SK-N-MC (cell line): ENCODE measurements at places on chromosomes 7 and 10.

GRCh38 chr7:47085491-47086275, 496.2 kb downstream of the TNS3 start:
- DNase-seq, result no peak

DNA sequence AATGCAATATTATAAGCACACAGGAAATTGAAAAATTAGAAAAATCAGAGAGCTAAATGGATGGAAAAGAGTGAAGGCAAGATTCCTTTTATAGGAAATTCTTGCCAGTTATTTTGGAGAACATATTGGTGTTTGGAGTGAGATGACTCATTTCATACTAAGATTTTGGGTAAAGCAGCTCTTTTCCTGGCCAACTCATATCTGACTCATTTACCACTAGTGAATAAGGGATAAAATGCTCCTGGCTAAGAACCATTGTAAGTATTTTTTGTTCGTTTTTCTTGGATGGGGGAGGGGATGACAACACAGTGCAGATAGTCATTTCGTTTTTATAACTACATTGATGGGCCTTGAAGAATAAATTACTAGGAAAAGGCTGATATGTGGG, 139.3 kb downstream of the TWIST1 start:
- no peak for DNase-seq

DNA sequence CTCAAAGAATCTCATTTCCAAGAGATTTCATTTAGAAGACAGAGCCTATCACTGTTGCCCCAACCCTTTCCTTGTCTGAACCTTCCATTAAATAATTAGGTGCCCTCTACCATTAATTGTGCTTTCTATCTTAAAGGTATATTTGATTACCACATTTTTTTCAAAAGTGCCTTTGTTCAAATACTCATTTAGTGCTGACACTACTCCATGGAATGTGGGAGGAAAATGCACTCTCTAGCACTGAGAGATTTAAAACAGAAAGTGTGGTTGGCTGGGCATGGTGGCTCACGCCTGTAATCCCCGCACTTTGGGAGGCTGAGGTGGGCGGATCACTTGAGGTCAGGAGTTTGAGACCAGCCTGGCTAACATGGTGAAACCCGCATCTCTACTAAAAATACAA, 119.8 kb downstream of the CACNA2D1 start:
- DNase-seq, result no peak

DNA sequence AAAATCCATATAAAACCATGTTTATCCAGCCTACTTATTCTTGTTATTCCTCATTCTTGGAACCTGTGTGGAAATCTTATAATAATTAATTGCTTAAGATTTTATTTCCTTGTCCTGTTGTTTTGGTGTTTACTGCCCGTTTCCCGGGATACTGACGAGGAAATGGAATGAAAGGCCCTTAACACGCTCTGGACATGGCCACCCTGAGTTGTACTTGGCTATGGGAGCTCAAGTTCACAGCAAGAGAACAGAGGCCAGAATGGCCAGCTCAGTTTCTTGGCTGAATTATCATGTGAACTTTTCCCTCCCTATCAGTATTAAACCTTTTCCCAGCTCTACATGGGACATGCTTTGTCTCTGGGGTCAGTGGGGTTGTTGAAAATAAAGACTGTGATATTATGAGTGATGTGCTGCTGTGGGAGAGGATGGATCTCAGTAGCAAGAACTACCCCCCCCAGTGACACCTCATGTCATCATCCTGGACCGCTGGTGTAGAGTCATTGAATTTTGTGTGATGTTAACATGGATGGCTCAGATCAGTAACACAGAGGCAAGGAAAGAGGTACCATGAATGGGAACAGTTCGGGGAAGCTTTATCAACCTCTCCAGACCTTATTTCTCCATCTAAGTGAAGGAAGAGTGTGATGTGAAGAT, 87.0 kb upstream of the IGFBP3 start:
- DNase-seq, result no peak

- DNase-seq, result no peak
Measured at GRCh38 chr10:75428434-75429158, 2.8 kb upstream of the LRMDA start.

DNA sequence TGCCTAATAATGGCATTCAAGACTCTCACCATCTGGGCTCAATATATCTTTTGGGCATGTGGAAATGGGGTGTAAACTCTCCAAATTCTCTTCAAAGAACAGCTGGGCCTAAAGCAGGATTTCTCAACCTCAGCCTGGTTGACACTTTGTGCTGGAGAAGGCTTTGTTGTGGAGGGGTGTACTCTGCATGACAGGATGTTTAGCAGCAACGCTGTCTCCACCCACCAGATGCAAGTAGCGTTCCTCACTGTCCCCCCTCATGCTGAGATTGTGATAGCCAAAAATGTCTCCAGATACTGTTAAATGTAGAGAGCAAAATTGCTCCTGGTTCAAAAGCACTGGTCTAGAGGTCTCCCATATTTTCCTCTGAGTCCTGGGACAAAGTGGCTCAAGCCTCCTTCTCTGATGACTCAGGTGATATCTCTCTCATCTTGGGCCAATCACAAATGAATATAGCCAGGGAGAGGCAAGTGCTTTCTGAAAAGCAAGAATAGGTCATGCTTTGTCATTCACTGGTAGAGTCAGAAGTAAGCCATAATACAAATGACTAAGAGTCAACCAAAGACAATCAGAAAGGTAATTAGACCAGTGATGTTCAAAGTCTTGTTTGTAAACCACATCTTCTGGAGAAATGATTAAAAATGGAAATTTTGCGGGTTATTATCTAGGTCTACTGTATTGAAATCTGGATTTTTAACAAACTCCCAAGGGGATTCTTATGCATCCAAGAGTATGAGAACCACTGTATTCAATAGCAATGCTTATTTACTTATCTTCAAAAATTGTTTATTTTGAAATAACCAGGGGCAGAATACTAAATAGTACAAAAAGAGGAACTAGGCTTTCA, 330.8 kb downstream of the PTEN start:
- no peak for DNase-seq

DNA sequence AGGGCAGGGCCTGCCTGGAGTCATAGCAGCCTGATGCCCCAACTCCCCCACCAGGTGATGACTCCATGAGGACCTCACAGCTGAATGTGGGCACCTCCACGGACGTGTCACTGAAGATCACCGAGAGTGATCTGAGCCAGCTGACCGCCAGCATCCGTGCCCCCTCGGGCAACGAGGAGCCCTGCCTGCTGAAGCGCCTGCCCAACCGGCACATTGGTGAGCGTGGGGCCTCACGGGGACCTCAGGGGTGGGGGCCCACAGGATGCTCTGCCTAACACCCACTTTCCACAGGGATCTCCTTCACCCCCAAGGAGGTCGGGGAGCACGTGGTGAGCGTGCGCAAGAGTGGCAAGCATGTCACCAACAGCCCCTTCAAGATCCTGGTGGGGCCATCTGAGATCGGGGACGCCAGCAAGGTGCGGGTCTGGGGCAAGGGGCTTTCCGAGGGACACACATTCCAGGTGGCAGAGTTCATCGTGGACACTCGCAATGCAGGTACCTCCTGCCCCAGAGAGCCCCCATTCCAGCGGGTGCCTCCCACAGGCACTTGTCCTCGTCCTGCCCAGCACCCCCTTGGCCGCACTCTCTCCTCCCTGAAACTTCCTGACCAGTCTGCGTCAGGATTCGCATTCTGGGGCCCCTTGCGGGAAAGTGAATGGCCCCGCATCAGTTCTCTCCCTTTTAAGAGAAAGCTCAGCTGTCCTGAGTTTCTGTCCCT, 10.0 kb upstream of the ATP6V1F start:
- DNase-seq, result no peak

DNA sequence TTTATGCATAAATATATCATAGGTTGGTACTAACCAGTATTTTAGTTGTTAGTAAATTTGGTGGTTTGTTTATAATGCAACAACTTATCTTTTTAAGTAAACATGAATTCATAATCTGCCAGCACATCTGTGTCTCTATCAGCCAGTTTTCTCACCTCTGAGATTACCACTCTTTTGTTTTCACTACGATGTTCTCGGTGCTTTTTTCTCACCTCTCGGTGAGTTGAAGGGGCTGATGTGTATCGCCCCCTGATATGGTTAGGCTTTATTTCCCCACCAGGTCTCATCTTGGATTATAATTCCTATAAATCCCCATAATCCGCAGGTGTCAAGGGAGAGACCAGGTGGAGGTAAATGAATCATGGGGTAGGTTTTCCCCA, 114.1 kb downstream of the CAMK1D start:
- DNase-seq, result no peak

DNA sequence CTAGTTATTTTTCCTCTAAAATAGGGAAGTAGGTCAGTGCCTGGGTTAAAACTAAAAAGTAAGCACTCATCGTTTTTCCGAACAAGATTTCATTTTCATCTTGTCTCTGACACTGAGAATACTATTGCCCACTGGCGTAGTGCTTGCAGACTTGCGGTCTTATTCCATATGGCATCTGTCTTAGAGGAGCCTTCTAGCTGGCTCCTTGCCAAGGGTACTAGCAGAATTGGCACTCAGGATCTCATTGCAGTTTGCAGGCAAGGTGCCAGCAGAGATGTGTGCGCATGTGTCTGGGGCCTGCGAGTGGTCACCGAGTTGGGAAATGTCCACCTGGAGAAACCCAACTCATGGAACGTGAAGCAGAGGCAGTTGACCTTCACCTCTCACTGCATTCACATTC, 143.4 kb downstream of the CELF2 start:
- DNase-seq, result no peak

DNA sequence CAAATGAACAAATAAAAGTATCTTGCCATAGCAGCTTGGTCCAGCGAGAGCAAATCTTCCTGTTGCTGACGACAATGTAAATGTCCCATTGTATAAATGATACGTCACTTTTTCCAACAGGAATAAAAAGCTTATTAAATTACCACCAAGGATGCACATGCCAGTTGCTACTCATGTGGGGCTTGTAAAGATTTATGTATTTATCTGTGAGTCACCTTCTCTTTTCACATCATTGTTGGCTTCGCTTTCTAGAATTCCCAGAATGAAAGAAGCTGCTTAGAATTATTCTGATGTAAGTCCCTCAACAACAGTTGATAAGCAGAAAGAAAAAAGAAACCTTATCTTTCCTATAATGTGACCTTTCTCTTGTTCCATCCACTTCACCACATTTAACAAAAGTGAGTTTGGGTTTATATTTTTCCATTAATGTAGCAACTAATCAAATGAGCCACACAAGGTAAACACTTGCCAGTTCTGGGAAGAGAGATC, 22.4 kb downstream of the DNAJC12 start:
- no peak for DNase-seq

DNA sequence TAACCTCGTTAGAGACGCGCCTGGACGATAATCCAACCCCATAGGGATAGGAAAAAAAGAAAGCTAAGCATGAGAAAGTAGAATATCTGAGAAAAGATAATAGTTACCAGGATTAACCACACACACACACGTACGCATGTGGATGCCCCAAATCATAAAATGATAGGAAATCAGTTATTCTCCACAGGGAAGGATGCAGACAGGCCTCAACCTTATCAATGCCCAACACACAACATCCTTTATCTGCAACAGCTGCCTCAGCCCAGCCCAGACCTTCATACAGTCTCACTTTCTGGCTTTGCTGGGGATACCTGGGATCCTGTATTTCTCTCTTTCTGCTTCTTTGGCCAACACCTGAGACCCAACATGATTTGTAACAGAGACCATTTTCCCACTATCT, 123.0 kb downstream of the NOC3L start:
- no peak for DNase-seq

DNA sequence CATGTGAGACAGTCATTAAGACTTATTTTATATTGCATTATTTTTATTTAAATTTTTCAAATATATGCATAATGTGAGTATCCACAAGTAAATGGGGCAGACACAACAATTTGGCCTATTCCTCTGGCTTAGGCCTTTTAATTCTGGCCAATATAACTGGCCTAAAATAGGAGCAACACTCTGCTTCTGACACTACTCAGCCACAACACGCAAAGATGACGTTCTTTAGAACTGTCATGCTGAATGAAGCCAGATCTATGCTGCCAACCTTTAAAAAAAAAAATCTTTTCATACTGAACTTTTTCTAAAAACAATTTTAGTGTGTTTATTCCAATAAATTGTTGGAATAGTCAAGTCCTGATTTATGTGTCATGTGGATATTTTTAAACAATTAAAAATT, 355.0 kb upstream of the BMPER start:
- DNase-seq, result no peak

- DNase-seq, result no peak
Measured at GRCh38 chr10:3935141-3935540, 150.1 kb upstream of the KLF6 start.

DNA sequence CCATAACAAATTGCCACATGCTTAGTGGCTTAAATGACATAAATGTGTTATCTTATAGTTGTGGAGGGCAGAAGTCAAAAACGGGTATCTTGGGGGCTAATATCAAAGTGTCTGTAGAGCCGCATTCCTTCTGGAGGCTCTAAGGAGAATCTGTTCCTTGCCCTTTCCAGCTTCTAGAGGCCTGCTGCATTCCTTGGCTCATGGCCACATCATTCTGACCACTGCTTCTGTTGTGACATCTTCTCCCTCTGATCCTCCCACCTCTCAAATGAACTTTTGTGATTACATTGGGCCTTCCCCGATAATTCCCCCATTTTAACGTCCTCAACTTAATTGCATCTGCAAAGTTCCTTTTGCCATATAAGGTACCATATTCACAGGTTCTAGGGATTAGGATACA, 76.1 kb downstream of the CYP26A1 start:
- DNase-seq, result no peak

GRCh38 chr10:44973323-44974081, 5.1 kb downstream of the DEPP1 start:
- DNase-seq, result no peak

GRCh38 chr7:140121326-140121725, 55.5 kb downstream of the KDM7A start:
- DNase-seq, result no peak

DNA sequence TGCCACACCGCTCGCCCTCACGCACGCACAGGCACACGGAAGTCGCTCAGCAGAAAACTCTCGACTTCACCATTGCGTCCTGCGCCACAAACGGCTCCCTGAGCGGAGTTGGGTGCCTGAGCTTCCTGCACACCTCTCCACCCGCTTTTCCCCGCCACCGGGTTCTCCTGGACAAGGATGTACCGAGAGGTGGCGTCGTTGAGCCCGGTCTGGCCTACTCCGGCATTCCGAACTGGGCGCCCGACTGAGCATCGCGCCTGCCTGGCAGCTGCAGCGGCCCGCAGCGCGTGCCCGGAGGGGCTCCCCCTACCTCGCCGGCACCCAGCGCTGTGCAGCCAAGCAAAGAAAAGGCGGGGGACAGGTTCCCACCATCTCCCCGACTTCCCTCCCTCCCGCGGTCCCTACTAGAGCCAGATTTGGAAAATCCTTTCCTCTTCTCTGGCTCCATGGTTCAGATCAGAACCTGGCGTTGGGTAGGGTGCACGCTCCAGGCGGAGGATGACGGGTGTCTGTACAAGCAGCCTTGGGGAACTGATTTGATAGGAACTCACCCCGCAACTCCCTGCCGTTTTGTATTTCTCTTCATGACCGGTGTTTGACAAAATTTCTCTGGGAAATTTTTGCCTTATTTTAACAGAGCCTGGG, 1.7 kb downstream of the SORCS3 start:
- no peak for DNase-seq

DNA sequence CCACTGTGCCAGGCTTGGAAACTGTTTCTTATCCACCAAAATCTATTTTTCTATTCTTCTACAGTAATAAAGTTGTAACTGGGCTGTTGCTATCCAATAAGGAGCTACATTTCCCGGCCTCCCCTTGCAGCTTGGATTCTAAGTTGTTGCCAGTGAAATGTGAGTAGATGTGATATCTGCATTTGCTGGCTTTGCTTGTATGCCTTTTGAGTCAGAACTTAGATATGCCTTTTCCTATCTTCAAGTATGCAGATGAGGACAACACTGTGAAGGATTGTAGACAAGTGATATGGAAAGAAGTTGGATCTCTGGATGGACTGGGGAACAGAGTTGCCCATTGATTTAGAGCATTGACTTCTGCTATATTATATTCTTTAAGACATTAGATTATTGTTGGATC, 236.9 kb downstream of the REEP3 start:
- no peak for DNase-seq
